ENCODE measurements at places on chromosomes 7 and 10.

- DNase-seq, result no peak
Observed at GRCh38 chr7:157691586-157692459, 355.0 kb downstream of the DNAJB6 start.

GRCh38 chr7:119102291-119102690 lies 877.8 kb downstream of the ANKRD7 start:
- DNase-seq, result no peak

- DNase-seq, result no peak
Observed at GRCh38 chr7:136325578-136325977, 348.4 kb upstream of the MTPN start.

- no peak for DNase-seq
Observed at GRCh38 chr10:124296121-124296812, 122.5 kb downstream of the OAT start.

DNA sequence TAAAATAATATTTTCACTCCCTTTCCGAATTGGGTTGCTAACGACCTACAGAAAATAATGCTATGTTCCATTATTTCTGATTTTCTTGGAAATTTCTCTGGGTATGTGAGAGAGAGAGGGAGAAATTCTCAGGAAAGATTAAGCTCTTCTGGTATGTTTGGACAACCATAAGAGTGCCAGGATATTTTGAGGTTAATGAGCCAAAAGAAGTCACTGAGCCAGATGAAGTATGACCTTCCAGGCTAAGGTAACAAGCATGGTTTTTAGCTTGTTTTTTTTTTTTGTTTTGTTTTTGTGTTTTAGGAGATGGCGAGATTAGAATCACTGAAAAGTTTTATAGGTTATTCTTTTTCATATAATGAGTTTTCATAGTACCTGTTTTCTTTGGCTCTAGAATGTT lies 171.0 kb upstream of the FOXP2 start:
- no peak for DNase-seq

DNA sequence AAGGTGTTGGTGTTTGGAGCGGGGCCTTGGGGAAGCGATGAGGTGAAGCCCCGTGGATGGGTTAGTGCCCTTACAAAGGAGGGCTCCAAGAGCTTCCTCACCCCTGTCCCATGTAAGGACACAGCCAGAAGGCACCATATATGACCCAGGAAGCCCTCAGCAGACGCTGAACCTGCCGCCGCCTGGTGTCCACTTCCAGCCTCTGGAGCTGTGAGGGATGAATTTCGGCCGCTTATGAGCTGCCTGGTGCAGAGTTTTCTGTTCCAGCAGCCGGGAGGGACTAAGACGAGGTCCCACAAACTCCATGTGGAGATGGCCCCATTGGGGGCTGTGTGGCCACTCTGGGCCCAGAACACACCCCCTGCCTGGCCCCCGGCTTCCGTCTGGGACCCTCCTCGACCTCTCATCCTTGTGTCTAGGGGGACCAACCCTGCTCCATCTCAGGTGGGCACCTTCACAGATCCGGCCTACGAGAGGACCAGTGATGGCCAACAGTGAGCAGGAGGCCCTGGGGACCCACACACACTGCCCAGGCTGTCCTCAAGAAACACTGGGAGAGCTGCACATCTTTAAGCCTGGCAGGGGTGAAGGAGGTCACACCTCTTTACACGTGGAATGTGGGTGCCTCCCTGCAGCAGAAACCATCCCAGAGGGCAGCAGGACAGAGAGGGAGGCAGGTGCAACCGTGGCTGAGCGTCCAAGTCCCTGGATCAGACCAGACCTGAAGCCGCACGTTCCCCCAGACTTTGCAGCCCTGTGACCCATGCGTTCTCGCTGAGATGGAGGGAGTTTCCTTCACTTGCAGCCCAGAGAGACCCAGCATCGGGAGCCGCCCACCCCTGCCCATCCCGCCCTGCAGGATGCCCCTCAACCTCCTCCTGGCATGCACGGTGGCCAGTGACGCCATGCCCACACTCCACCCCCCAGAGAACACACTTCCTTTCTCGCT lies 96.1 kb downstream of the PDGFA start:
- DNase-seq, result no peak

- no peak for DNase-seq
Observed at GRCh38 chr10:114751856-114752255, 69.7 kb upstream of the FHIP2A start.

GRCh38 chr7:22802426-22802825 lies 20.2 kb downstream of the TOMM7 start:
- DNase-seq, result no peak

DNA sequence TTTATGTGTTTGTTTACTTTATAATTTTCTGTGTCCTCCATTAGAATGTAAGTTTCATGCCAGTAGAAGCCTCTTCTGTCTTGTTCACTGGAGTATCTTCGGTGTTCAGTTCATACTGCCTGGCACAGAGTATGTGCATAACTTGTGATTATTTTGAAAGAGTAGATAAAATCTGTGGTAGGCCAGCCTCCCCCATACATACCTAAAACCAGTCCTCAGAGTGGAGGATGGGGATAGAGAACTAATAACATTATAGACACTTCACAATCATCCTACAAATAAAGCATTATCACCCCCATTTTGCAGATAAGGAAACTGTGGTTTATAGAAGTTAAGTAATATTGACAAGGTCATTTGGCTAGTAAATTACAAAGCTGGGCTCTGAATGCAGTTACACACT lies 28.0 kb downstream of the VIM start:
- no peak for DNase-seq

- no peak for DNase-seq
Observed at GRCh38 chr10:128432423-128432822, 306.2 kb upstream of the MKI67 start.

GRCh38 chr7:22569586-22570321 lies 69.8 kb upstream of the STEAP1B start:
- DNase-seq, result no peak

DNA sequence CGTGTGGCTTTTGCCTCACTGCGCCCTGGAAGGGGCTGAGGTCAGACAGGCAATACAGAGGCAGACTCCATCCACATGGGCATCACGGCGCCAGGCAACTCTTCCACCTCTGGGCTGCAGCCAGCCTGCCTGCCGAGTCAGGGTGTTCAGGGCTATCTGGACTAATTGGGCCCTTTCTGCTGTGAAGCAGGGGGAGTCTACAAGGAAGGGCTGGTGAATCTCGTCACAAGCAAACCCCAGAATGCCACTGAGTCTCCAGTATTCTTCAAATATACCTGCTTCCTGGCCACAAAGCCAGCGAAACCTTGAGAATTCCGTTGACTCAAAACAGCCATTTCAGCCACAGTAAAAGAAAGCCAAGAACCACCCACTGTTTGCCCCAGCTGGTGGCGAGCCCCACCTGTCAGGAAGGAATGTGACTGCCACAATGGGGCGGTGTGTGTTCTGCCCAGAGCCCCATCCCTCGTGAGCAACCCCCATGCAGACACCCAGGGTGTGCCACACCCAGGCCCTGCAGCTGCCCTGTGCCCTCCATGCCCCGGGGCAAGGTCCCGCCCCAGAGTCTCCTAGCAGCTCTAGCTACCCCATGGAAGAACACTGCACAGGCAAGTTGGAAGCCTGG lies 117.3 kb downstream of the FAM53B start:
- DNase-seq, result no peak

Data from activated CD8-positive, alpha-beta memory T cell treated with anti-CD3 and anti-CD28 coated beads for 1 hour (primary cell).